ENCODE measurements at places on chromosomes 1 and 21.

- DNase-seq = peak; percentile 32
These were observed 2.4 kb upstream of the IBA57 start for GRCh38 chr1:228163007-228163753.

- DNase-seq = no peak
These were observed 25.5 kb upstream of the IL10 start for GRCh38 chr1:206797534-206798383.

DNA sequence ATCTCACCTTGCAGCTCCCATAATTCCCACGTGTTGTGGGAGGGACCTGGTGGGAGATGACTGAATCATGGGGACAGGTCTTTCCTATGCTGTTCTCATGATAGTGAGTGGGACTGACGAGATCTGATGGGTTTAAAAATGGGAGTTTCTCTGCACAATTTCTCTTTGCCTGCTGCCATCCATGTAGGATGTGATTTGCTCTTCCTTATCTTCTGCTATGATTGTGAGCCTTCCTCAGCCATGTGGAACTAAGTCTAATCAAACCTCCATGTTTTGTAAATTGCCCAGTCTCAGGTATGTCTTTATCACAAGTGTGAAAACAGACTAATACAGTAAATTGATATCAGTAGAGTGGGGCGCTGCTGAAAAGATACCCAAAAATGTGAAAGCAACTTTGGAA, 195.7 kb downstream of the SLC44A5 start:
- no peak for DNase-seq

- DNase-seq = peak; percentile 80
These were observed 56.8 kb upstream of the PRDX6 start for GRCh38 chr1:173420330-173420806.

- DNase-seq = no peak
These were observed 60.8 kb upstream of the CLDN14 start for GRCh38 chr21:36540700-36541099.

DNA sequence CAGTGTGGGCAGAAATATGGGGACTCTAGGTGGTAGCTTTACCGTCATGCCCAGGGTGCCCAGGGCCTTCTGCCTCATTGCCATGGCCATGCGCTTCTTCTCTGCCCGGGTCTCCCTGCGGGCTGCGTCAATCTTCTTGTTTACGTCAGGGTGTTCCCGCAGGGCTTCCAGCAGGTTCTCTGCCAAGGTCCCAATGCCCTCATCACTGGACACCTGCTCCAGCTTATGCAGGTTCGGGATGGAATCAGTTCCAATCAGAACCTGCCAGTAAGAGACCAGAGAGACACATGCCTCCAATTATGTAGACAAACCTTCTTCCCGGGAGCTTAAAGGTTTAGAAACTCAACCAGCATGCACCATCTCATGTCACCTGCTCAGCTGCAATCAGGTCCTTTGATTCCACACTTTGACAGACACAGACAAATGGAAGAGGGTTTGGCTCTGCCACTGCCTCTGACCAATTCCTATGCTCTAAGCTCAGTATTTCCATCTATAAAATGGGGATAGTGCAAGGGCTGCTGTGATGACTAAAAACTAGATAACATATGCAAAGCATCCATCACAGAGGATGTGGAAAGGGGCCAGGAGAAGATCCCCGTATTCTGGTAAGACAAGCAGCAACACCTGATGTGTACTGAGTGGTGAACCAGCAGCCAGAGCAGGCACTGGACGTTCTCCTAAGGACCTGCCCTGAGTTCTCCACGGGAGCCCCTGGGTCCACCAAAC, 121.2 kb downstream of the UBR4 start:
- DNase-seq = no peak

DNA sequence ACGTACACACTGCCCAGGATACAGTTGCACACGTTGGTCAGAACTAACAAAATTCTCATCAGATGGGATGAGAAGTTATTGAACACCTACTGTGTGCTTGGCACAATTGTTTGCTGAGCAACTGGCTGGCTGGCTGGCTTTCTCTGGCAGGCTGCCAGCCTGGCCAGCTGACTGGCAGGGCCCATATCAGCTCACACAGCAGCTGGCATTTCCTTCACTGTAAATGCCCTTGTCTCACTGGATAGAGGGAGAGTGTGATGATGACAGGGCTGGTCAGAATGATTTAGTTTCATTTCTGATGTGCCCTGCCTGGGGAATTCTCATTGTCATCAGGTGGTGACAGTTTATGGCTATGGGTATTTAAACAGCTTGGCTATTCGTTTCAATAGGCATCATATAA, 15.8 kb downstream of the CAMK2N1 start:
- no peak for DNase-seq

DNA sequence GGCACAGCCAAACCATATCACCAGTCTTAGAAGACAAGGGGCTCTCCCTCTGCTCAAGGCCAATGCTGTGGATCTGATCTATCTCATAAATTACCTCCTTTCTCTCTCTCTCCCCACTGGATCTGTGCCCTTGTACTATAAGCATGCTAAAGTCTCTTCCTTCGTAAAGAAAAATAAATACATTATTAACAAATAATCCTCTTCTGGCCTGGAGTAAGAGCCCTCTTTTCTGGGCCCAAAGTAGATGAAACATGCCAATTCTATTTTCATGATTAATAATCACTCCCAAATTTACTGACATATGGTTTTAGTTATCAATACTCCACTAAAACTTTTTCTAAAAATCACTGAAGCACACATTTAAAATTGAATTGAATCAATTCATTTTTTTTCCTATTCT, 889.7 kb downstream of the ADGRL2 start:
- no peak for DNase-seq

DNA sequence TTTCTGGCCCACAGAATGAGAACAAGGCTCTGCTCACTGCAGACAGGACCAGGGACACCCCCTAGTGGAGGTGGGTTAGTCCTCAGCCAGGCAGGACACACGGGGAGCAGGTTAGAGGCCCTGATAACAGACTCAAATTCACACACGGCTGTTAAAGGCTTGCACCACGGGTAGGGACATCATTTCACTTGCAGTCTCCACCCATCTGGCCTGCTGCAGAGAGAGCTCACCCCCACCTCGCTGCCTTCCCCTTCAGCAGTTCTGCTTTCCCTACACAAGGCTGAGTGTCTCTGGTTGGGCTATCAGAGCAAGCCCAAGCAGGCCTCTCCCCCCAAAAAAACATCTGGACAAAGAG, 20.6 kb downstream of the MEF2D start:
- DNase-seq = no peak

- no peak for DNase-seq
These were observed 25.8 kb downstream of the DESI2 start for GRCh38 chr1:244678697-244679096.

GRCh38 chr1:54475946-54476516, 69.8 kb upstream of the SSBP3 start:
- no peak for DNase-seq

GRCh38 chr21:42923553-42924432, 1.6 kb downstream of the ERVH48-1 start:
- peak; percentile 77 for DNase-seq

DNA sequence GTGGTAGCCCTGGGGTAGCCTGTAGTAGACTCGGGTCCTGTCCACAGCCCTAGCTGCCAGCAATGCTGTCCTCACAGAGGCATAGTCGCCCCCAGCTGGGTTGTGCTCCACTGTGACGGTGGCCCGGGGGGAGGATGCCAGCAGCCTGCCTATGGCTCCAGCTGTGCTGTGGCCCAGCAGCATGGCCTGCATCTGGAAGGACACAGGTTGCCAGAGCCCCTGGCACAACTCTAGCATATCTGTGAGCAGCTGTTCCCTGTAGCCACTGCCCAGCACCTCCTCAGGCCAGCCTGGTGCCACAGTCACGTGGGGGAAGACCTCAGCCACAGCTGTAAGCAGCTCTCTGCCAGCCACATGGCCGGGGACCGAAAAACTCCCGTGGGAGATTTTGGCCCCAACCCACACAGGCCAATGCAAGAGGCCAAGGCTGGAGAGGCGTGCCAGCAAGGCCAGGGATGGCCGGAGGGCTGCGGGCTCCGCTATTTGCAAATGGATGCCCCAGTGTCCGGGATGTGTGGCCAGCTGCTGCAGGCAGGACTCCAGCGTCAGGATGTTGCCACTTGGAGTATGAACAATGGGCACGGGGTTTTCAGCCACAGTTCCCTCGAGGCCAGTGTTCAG, 13.9 kb downstream of the FAM151A start:
- no peak for DNase-seq

DNA sequence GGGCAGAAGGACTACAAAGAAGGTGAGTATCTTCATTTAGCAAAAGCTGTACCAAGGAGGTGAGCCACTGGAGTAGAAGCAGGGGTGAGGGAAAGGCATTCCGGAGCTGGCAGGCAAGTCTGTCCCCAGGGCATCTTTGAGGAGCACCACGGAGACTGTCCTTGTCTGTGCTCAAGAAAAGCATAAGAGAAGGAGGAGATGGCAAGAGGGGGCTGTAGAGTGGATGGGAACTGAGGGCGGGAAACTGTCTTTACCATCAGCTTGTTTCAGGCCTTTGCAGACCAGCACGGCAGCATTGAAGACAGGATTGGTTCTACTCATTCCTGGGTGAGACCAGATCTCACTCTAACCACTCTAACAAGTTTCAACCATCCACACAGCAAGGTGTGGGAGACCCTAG, 355.8 kb downstream of the AJAP1 start:
- no peak for DNase-seq

DNA sequence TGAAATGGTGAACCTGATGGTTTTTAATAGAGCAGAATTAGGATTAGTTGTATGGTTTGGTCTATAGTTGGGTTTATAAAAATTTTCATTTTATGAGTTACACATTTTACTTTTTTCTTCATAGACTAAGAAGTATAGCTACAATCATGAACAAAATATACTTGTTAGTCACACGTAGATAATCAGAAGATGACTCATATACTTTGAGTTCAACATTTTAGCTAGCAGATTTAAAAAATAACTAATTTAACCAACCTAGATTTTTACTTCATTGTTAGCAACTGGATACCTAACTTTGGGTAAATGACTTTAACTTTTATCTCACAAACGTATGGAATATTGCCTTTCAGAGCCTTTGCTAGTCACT, 27.9 kb downstream of the MORC3 start:
- DNase-seq = no peak

- DNase-seq = no peak
These were observed 6.8 kb downstream of the C1orf198 start for GRCh38 chr1:230861489-230861888.

DNA sequence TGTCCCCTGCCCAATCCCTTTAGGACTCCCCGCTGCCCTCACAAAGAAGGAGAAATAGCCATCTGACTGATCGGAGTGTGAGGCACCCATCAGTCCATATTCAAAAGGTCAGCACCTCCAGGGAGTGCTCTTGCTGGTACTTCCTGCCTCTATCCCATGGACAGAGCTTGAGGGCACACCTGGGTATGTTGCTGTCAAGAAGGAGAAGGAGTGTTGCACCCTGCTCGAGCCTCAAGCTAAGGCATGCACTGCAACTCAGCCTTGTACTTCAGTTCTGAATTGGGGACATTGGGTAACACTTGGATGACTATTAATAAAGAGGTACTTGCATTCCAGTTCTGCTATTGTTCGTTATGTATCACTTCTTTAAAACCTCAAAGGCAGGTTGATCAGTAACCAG, 190.3 kb upstream of the ZC3H12A start:
- DNase-seq = no peak

DNA sequence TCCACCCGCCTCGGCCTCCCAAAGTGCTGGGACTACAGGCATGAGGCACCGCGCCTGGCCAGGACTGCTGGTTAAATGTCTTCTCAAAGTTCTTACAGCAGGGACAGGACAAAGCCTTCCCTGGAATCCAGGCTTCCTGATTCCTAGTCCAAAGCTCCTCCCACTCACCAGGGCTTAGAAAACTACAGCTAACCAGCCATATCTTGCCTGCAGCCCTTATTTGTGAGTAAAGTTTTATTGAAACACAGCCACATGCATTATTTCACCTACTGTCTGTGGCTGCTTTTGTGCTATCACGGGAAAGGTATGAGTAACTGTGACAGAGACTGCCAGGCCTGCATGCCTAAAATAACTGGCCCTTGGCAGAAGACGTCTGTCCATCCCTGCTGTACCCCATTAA, 24.4 kb downstream of the TMCO4 start:
- DNase-seq = no peak

DNA sequence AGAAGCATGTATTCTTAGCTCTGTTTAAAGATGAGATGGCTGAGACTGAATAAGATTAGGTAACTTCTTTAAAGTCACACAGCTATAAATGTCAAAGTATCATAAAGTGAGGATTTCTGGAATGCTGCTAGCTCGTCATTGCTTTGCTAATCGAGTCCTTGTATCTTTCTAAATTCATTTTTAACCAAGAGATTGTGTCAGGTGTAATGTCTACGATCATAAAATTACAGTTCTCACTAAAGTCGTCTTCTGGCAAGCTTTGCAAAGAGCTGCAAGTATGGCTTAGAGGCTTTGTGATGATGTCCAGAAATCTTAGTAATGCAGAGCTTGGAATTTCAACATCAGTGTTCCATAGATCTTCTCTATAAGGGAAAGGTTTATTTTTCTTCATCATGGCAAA, 569.8 kb downstream of the LMO4 start:
- no peak for DNase-seq

- no peak for DNase-seq
These were observed 51.9 kb upstream of the CD34 start for GRCh38 chr1:207962716-207963426.

DNA sequence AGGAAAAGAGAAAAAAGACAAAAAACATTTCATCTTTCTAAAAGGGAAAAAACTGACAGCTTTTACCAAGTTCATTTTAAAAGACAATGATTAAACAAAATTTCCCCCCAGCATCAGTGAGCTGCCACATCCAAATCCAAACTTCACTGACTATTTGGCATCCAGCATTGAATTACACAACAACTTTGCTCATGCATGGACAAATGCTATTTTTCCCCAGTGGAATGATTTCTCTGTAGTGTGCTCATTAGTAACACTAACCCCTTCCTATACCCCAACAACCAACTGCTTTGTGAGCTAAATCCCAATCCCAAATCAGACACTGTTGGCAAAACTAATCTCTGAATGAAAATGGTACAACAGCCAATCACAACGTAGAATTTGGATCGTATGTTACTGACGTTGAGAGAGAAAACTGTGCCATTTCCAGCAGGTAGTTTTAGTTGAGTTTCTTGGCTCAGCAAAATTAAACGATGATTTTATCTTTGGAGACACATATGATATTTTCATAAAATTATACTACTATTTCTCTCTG, 37.9 kb downstream of the PIK3R3 start:
- no peak for DNase-seq

DNA sequence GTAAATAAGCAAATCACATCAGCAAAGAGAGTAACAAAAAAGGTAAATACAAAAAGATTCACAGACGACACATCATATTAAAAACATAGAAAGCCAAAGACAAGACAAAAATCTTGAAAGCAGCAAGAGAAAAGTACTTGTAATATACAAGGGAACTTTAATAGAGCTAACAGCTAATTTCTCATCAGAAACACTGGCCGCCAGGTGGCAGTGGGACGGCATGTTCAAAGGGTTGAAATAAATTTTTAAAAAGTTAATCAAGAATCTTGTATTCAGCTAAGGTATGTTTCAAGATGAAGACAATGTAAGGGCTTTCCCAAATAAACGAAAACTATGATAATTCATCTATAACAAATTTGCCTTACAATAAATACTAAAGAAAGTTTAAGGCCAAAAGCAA, 358.1 kb downstream of the LRRIQ3 start:
- peak; percentile 1 for DNase-seq

All from brain microvascular endothelial cell (primary cell).